ENCODE measurements at places on chromosomes 4 and X.

- DNase-seq, result no peak
These were observed 105.2 kb downstream of the RNF150 start for GRCh38 chr4:141028024-141028529.

DNA sequence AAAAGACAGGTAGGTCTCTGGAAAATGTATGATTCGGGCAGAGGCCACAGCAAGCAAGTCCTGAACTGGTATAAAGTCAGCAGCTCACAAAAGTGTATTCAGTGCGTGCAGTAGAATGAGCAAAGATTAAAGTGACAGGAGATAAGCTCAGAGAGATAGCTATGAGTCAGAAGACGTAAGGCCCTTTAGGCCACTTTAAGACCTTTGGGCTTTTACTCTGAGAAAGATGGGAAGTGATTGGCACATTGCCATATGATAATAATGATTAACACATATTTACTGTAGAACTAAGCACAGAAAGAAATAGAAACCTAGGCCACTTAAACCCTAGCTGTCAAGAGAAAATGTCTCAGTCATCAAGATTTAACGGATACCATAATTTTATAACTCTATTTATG lies 51.7 kb downstream of the TBCK start:
- no peak for DNase-seq

DNA sequence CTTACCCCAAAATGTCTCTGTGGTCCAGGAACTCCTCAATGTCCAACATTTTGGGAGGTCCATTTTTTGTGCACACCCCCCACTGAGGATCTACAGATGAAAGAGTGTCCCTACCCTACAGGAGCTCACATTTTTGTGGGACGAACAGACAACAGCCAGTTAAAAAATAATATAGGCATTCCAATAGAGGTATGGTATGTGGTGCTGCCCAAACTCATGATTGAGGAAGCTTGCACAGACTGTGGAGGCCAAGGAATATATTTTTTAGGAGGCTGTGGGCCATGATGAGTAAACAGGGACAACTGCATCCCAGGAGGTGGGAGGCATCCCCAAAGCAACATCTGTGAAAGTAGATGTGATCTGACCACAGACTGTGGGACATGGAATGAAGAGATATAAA lies 181.0 kb upstream of the HCCS start:
- DNase-seq, result no peak

DNA sequence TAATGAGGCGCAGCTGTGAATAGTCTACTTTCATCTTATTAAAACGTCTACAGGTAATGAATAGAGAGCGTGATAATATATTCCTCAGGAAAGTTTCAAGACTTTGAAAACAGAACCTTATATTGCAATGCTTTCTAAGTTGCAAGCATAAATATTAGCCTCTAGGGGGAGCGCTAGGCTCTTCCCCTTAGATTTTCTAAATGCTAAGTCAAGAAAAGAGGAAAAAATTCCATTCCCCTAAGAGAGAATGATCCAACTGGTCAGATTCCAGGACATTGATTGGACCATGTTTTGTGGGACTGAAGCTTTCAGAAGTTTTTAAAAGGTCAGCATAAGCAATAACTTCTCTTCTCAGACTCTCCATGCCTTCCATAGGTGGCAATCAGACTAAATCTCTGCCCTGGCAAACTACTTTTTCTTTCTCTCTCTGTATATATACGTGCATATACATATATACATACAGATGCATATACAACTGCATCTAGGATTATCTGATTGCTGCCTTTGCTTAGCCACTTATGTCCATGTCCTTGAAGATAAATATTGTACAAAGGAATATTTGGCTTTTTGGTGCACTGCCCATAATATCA lies 492.9 kb downstream of the INPP4B start:
- DNase-seq, result no peak

DNA sequence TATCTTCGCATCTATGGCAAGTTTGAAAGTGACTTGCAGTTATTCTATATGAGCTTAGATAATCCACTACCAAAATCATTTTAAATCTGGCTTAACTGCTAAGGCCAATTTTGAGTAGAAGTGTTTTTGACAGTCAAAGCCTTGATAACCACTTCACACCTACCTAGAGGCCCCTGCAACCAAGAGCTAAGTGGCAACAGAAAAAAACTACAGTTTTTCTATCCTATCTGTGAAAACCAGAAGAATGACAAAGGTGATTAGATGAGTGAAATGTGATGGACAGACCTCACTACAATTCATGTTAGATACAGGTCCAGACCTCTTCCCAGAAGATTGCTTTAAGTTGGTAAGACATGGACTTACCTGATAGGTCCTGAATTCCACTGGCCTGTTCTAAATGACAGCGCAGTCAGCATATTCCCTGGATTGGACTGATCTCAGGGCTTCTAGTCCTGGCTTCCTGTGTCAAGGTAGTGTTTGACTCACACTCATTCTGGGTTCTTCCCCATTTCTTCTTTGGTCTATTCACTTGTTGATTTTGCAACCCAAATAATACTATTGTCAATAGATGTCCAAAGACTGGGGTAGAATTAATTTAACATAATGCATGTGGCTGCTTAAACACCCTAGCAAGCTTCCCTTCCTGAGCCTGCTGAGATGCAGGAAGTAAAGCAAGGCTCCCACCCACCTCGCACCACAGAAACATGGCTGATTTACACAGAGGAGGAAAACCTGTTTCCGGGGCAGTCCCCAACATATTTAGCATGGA lies 65.1 kb downstream of the PPP3CA start:
- peak; percentile 16 for DNase-seq

- DNase-seq, result no peak
These were observed 645 bp downstream of the APLN start for GRCh38 chrX:129653971-129654651.

- DNase-seq, result no peak
These were observed 523.3 kb downstream of the PPARGC1A start for GRCh38 chr4:23366557-23366906.

- DNase-seq, result peak; percentile 5
These were observed 240.5 kb downstream of the CFAP47 start for GRCh38 chrX:36160081-36160480.

DNA sequence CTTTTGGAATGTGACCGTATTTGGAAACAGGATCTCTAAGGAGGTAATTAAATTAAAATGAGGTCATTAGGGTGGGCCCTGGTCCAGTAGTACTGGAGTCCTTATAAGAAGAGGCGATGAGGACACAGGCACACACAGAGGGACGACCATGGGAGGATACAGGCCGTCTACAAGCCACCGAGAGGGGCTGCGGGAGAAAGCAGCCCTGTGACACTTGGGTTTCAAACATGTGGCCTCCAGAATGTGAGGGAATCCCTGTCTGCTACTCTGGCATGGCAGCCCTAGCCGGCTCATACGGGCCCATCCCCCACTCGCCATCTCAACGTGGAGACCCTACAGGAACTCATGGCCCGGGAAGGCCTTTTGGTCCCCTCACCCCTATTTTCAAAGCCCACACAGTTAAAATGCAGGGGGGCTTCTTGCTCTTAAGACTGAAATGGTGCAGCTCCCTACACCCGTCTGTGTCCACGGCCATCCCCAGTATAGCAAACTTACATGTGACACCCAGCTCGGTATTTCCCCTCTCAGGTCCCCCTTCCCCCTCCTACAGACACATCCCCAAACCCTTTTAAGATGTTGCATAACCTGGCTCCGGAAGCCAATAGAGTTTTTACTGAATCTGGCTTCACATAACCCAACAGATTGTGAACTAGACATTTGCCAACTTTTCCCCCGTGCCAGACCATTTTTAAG lies 124.1 kb upstream of the TBL1X start:
- DNase-seq, result peak; percentile 24

DNA sequence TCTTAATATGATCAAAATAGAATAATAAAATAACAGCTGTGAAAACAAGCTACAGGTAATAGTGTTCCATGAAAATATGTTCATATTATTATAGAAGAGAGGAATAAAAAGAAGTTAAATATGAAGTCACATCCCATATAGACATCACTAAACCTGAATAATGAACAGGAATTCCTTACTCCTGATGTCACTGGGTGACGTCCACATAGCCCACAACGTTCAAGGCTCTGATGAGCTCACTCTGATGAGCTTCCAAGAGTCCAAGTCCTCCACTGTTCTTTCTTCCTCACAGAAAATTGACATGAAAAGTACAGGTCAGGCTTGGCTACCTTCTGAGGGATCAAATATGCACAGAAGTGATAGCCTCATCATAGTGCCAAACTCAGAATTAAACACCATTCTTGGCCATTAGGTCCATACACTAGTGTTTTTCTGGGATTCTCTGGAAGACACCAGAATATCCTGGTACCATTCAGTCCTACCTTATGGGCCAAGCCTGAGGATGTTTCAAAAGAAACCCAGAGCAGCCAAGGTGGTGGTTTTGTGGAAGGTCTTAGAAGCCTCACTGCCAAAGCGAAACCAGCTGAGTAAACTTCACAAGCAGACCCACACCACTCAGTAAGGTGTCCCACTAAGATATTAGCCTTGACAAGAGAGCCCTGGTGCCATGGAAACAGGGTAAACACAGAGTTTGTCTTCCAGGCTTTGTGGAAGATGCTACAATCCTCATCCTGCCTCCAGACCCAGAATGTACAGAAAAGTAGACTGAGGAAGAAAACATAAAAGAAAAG lies 138.4 kb upstream of the HHIP start:
- DNase-seq, result no peak

GRCh38 chrX:96621811-96622210 lies 62.8 kb upstream of the DIAPH2 start:
- DNase-seq, result no peak
